Endothelial cell of umbilical vein (primary cell): ENCODE measurements at places on chromosomes 16 and 17.

DNA sequence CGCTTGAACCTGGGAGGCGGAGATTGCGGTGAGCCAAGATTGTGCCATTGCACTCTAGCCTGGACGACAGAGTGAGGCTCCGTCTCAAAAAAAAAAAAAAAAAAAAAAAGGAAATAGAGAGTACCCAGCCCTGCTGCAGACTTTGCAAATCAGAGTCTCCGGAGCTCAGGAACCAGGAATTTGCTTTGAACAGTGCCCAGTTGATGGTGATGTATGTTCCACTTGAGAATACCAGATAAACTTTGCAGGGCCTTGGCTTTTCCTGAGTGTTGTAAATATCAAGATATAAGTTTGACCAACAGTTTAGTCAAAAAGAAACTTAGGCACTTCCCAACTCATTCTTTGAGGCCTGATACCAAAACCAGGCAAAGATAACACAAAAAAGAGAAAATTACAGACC is 30.6 kb upstream of the MAP3K14 start:
- no peak for DNase-seq

- no peak for DNase-seq
Observed at GRCh38 chr17:82492643-82493225, 26.8 kb upstream of the FOXK2 start.

GRCh38 chr17:5466295-5466694 is 2.5 kb downstream of the DHX33 start:
- DNase-seq, result no peak

- DNase-seq, result no peak
Observed at GRCh38 chr16:19474617-19475016, 47.3 kb downstream of the GDE1 start.

DNA sequence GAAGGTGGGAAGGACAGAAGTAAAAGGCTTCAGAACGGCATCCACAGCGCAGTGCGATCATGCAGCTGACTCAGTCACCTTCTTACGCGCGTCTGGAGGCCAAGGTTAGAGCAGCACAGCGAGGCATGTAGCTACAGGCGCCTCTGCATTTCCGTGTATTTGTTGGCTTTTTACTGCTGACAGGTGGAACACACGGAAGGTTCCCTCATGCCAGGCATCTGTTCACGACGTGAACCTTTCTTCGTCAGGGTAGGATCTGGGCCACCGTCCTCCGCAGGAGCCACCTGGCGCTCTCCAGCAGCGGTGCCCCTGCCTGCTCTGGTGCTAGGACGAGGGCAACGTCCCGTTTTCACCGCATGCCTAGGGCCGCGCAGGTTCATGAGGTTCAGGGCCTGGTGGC is 15.3 kb downstream of the TMEM204 start:
- peak; percentile 71 for DNase-seq

GRCh38 chr16:21283521-21284289 is 5.6 kb upstream of the CRYM start:
- peak; percentile 21 for DNase-seq

GRCh38 chr16:62933929-62934328 is 897.7 kb upstream of the CDH8 start:
- no peak for DNase-seq

DNA sequence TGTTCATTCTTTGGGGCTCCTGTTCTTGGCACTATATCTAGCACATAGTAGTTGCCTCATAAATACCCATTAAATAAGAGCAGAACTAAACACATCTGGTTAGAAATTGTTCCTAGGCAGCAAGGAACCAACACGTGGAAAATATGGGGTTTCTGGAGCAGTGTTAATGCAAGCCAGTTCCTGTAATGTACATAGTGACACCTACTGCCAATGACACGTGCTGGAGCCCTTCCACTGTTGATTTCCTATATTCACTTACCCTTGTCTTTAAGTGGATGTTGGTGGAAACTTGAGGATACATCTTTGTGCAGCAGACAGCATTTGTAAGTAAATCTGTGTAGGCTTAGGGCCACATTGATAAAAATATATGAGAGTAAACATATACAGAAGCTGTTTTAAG is 1.6 kb upstream of the IRF8 start:
- DNase-seq, result no peak

DNA sequence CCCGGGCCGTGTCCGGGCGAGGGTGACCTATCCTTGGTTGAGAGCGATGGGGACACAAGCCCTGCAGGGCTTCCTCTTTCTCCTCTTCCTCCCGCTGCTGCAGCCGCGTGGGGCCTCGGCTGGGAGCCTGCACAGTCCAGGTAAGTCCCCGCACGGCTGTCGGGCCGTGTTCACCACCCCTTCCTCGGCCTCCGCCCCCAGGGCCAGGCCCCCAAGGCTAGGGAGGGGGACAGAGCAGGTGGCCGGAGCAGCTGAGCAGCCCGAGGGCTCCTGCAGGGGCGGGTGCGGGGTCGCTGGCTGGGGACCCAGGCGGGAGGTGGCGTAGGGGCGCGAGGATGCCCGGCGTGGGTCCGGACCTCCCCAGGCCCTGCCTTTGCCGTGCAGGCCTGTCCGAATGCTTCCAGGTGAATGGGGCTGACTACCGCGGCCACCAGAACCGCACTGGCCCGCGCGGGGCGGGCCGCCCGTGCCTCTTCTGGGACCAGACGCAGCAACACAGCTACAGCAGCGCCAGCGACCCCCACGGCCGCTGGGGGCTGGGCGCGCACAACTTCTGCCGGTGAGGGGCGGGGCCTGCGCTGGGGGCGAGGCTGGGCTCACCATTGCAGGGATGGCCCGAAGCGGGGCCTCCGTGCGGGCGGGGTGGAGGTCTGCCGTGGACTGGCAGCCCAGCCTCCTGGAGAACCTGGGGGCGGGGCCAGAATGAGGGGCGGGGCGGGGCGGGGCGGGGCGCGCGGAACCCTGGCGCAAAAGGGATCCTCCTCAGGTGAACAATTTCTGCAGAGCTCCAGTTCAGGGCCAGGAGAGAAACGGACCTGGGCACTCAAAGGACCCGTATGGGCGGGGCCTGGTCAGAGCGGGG is 631 bp downstream of the KREMEN2 start:
- no peak for DNase-seq

DNA sequence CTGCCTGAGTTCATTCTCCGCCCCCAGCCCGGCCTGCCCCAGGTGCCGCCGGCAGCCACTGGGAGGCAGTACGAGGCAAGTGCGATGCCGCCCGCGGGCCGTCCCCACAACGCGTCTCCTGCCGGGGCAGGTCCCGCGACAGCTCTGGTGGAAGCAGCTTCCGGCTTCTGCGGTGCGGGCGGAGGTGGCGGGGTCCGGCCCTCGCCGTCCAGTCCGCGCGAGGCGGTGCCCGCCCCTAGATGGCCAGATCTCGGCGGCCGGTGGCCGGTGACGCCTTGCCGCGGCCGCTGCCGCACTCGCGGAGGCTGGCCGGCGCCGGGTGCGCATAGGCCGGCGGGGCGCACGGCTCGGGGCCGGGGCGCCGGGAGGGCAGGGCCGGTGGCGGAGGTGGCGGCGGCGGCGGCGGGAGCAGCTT is 1.8 kb downstream of the GJD3 start:
- DNase-seq, result peak; percentile 71

DNA sequence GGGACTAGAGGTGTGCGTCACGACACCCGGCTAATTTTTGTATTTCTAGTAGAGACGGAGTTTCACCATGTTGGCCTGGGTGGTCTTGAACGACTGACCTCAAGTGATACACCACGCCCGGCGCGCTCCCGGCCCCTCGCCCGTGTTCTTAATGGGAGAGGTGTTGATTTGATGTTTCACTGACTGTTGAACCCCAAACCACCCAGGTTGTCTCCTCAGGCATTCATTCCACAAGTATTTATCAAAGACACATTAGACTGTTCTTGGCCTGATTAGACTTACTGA is 1.4 kb downstream of the CENPN start:
- no peak for DNase-seq

DNA sequence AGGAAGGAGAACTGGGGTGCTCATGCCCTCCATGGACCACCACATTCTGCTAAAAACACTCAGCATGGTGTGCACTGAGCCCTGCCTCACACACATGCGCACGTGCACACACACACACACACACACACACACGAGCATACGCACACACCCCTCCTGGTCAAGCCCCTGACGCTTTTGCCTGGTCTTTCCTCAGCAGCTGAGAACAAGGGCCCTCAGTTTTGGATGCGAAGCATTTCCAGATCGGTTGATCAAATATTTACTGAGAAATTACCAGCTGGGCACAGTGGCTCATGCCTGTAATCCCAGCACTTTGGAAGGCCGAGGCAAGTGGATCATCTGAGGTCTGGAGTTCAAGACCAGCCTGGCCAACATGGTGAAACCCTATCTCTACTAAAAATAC is 20.1 kb upstream of the RAI1 start:
- DNase-seq, result no peak

- DNase-seq, result no peak
Observed at GRCh38 chr17:83152227-83152744, 72.9 kb downstream of the METRNL start.
